ENCODE measurements at places on chromosomes 7 and 10. TPM values are rescaled to one million over a fixed set of nuclear protein-coding genes. Genes with fewer than 3 reads are reported as not detected.
A peak's percentile ranks its signal among the peaks of the same experiment; 100 is the strongest.

Gene PDGFA
- total RNA-seq, result 8.4 TPM

Gene TET1
- total RNA-seq, result 1.6 TPM

Gene CXCL12
- not detected for total RNA-seq

DNA sequence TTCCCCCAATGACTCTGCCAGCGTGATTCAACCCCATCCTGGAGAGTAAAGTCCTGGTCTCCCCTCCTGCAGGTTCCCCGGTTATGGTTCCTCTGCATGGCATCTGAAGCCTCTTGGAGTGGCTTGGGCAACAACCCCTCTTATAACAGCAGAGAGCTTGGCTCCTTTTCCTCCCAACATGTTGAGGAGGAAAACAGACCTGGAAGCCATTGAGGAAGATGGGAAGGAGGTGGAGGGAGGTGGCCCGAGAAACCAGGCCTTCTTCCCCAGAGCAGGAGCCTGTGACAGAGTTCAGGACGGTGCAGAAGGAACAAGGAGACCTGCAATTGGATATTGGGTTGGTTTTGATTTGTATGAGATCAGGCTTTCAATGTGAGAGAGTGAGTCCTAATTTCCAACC lies 184.0 kb upstream of the ADCY1 start:
- no peak for DNase-seq

GRCh38 chr10:86068231-86069054 lies 298.2 kb downstream of the GRID1 start:
- DNase-seq, result no peak

DNA sequence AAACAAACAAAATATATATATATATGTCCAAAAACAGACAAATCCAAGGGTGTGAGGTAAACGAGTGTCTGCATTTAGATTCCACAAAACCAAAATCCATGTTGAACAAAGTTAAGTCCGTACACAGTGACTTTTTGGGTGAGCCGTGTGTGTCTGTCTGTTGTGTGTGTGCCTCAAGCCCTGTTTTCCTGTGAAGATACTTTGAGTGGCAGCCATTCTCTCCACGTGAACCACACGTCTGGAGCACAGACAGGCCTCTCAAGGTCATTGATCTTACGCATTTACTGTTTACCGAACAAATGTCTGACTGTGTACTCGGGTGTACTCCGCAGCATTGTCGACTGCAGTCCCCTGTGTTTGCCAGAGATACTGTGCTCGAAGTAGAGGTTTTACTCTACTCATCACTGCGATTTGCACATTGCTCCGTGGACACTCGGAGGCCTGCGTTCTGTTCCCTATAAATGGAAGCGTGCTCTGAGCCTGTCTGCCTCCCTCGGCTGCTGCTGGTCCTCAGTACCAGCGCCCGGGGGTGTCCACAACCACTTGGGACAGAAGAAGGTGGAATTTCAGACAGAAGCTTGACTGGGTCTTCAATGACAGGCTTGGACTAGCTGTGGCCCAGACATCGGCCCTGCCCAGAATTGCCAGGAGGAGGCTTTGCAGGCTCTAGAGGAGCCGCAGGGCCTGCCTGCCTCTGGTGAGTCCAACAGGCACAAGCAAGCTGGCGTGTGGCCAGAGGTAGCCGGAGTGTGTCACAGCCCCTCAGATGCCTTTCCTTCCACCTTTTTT lies 22.1 kb downstream of the CYP17A1 start:
- no peak for DNase-seq

GRCh38 chr10:16992611-16993119 lies 136.9 kb downstream of the CUBN start:
- DNase-seq, result no peak

- no peak for DNase-seq
Measured at GRCh38 chr7:116197360-116197759, 13.0 kb upstream of the TES start.

DNA sequence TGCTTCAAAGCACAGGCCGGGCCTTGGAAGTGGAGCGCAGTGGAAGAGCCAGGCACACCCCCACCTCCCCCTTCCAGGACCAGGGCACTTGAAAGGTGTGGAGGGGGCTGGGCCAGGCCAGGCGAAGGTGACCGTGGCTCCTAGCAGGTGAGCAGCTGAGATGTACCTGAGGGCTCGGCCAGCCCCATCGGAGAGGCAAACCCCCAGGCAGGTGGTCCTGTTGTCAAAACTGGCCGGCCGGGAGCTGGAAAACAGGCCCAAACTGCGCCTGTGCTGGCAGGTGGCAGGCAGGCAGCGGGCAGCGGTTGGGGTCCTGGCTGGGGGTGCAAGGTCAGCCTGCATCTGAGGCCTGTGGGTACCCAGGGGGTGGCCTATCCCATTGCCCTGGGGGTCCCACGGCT lies 96.4 kb upstream of the DNAAF5 start:
- DNase-seq, result no peak

DNA sequence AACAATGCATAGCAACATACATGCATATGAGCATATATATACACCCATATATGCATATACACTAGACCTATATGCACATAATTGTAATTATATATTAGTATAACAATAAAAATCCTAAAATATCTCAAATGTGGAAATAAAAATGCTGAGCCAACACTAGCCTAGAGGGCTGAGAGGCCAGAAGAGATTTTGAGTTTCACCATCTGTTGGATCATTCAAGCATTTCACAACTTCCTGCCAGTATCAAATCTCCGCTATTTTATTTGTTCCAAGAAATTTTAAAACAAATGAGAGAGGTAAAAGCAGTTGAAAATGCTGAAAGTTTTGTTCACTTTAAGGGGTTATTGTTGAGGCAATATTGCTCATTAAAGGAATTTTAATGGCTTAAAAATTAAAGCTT lies 187.0 kb downstream of the PCDH15 start:
- DNase-seq, result no peak

DNA sequence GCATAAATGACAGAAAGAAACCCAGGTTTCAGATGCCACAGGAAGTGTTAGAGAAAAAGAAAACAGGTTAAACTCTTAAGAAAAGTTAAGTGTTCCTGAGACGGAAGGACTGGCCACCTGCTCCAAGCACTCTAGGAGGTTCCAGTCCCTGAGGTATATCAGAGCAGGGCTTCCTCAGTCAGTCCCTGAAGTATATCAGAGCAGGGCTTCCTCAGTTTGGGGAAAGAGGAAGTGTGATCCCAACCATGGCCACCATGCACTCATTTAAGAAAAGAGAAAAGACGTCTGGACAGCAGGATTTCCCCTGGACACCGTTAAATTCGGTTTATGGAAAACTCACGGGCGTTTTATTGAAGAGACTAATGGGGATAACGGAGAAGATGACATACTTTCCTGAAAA lies 133.4 kb upstream of the PFKP start:
- DNase-seq, result no peak

DNA sequence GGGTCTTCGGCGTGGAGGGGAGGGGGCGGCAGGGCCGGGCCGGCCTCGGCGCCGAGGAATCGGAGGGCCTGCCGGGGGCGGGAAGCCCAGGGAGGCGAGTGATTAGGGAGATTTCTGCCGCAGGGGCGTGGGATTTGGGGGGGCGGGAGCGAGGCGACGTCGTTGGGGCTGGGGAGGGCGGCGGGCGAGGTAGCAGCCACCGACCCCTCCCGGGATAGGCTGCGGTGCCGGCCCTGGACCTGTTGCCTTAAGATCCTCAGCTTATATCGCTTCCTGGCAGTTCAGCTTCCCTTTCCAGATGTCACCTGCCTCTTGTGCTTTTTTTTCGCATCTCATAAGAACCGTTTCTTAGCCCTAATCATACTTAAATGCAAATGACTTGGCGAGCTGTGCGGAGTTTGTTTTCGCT lies 655 bp downstream of the LMTK2 start:
- no peak for DNase-seq

Gene SDHAF3
- total RNA-seq, result 28.8 TPM

GRCh38 chr7:30169579-30169978 lies 34.8 kb downstream of the MTURN start:
- DNase-seq, result no peak

Gene NME8
- total RNA-seq, result not detected

Gene ARHGAP12
- 4.8 TPM for total RNA-seq

DNA sequence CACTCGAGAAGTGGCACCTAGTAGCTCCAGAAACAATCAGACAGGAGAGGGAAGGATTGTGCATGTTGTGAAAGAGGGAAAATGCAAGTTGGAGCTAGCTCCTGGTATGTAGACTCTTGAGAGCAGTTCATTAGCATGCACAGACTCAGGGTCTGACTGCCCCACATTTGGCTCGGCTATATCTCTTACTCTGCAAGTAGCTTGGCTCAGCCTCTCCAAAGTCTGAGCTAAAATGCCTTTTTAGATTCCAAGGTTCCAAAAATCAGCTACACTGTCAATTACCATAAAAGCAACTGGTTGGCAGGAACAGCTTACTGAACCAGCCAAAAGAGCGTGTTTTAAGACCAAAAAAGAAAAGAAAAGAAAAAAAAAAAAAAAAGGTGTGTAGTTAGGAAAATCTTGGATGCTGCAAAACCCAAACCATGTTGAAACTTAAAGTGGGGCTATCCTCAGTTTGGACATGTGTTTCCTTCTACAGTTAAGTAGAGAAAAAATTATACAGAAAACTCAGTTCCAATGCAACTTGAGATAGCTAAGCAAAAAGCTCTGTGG lies 65.5 kb downstream of the MKX start:
- DNase-seq, result no peak

GRCh38 chr10:122459561-122460273 lies 1.6 kb upstream of the HTRA1 start:
- no peak for DNase-seq

DNA sequence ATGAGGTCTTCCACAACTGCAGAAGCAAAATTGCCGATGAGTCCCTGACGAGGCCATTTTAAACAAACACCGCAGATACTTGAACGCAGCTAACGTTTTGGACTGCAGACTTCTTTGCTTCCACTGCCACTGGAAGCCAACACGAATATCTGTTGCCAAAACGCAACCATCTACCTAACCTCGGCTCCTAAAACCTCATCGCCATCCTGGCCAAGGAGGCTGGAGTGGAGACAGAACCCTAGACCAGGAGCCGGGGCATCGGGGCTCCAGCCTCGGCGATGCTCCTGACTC lies 493 bp downstream of the WDR91 start:
- DNase-seq, result peak; percentile 17

DNA sequence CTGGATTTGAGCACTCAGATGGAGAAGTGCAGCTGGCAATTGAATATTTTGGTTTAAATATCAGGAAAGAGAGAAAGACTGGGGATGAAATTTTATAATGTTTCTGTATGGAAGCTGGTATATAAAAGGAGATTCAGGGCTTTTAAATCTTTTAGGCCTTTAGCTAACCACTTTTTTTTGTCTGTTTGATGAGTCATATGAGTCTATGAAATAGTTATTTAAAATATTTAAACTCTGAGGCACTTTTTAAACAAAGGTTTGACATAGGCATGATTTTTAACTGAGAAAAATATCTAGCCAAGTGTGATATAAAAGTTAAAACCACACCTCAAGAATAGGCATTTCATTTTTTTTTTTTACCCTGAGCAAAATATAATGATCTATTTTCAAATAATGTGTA lies 944.3 kb downstream of the GATA3 start:
- no peak for DNase-seq

DNA sequence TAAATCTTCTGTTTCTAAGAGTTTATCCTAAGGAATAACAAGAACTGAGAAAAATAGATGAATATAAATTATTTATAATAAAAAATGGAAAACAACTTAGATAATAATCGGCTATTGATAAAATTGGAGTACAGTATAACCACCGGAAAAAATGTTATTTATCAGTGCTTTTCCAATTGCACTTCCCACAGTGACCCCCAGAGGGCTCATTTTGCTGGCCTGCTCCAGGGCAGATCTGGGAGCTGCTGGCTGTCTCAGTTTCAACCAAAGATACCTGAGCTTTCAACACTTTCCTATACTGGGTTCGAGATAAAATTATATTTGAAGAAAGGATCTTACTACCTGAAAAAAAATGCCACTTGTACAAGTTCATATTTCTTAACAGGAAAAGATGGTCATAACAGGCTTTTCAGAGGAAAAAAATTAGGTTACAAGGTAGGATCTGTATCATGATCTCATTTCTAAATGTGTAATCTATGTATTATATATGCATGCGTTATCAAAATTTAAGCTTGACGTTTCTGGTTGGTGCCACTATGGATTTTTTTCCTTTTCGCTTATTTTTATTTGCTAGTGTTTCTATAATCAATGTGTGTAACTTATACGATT lies 165.7 kb downstream of the NPSR1 start:
- DNase-seq, result no peak

DNA sequence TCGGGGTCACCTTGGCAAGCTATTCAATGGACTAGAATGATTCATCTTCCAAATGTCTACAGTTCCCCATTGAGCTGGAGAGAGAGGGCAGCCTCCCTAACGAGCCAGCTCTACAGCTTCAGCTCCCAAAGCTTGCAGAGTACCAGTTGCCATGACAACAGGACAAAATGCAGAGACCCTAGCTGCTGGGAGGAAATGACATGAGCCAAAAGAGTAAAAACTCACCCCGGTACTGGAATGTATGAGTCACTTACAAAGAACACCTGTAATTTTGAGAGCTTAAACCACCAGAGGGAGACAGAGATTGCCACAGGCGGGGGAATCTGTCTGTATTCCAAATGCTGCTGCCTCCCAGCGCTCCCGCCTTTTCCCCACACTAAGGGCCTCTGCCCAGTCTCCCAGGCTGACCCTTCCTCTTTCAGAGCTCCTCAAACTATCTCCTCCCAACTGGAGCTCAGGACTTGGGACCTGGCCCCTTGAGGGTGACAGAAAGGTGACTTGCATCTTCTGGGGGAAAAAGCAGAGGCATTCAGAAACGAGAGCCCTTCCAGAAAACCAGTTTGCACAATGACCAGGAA lies 95.5 kb downstream of the CUL2 start:
- peak; percentile 61 for DNase-seq

GRCh38 chr7:2803342-2803692 lies 40.8 kb downstream of the GNA12 start:
- no peak for DNase-seq

DNA sequence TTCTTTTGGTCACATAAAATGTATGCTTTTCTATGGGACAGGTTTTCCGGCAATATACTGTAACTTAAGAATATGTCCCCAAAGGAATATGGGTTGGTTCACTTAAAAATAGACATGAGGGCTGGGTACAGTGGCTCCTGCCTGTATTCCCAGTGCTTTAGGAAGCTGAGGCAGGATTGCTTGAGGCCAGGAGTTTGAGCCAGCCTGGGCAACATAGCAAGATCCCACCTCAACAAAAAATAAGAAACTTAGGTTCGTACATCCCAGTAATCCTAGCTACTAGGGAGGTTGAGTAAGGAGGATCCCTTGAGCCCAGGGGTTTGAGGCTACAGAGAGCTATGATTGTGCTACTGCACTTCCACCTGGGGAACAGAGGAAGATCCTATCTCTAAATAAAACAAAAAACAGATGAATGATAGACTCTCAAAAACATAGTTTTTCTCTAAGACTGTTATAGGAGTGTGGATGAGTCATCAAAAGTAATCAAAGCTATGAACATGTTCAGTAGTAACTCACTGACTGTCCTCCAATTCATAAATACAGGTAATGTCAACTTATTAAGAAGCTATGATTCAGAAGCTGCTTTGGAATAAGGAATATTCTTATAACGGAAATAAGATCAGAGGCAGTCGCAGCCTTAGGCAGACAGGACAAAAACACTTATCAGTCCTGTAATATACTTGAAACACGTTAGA lies 2.6 kb upstream of the SEC31B start:
- DNase-seq, result no peak
